Stimulated activated CD4-positive, alpha-beta T cell treated with anti-CD3 and anti-CD28 coated beads, Interleukin-4, amount 100 ng/mL, for 24 hours (primary cell): ENCODE measurements at places on chromosomes 2 and 18.

- peak; percentile 42 for DNase-seq
Measured at GRCh38 chr2:157444641-157445040, 752 bp upstream of the CYTIP start.

GRCh38 chr2:189210250-189211087 is 30.9 kb upstream of the COL5A2 start:
- peak; percentile 13 for DNase-seq

DNA sequence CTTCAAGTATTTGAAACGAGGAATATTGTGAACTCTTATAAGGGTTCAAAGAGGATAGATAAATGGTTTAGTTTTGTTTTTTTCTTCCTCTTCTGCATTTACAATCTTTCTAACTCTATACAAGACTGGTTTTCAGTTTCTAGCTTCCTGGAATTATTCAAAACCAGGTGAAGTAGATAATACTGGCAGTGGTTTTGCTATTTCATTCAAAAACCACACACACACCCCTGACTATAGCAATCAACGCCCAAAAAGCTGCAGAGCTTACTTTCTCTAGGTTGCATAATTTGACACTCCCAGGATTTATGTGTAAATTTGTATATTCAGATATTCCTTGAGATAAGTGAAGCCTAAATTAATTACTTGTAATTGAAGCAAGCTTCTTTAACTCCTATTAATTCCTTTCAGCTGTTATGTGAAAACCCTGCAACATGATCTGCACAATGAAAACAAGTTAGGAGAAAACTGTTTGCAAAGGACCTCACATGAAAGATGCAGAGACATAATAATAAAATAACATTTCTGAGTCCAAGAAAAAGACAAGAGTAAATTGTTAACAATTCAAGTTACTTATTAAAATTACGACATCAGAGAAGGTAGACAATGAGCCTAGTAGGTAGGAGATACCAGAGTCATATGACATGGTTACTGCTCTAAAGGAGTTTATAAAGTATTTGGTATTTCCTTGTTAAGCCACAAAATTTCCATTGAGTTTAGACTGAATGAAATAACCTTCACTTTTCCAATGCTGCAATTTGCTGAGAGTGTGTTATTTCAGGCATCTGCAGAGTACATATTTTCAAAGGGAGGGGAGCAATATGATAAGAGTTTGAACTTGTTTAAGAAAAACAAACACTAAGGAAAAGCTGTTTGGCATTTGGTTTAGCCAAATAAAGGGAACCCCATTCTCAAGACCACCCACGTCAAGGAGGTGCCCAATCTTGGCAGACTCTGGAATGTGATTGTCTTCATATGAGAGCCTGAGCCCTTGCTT is 1.6 kb upstream of the NFE2L2 start:
- DNase-seq = no peak

- no peak for DNase-seq
Measured at GRCh38 chr2:100844514-100844913, 24.6 kb downstream of the NPAS2 start.

DNA sequence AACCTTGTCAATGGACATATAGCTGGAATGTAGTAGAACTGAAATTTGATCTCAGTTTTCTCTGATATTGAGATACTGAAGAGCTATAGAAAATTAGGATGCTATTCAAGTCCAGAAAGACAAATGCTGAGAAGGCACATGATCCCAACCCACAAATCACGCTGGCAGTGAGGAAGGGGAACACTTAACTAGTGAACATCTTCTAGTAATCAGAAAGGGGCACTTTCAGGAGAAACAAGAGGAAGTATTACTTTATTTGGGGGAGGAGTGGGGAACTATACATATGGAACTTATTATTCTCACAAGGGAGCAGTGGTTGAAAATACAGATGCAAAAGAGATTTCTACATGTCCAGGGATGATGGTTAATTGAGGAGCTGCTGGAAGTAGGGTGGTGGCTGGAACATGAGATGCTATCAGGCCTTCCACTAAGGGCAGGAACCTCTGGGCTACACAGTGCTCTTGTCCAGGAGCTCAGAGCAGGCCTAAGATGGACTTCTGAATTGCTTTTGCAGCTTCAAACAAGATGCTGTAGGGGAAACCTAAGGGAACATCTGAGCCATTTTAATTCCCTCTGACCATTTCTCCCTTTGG is 79.3 kb downstream of the TGFA start:
- DNase-seq = no peak

DNA sequence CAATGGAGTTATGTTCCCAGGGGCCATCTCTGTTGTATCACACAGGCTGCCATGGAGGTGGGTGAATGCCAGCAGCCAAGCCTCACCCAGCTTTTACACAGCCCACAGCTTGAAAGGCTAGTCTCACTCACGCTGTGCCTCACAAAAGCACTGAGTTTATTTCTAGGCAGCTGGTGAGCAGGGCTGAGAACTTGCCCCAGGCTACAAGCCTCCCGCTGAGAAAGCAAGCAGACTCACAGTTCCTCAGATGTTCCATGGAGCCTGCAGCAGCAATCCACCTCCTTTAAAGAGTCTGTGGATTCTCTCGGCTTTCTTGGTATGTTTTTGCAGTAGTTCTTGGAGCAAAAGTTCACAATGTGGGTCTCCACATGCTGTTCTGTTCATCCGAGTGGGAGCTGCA is 40.9 kb upstream of the ALKAL2 start:
- no peak for DNase-seq

DNA sequence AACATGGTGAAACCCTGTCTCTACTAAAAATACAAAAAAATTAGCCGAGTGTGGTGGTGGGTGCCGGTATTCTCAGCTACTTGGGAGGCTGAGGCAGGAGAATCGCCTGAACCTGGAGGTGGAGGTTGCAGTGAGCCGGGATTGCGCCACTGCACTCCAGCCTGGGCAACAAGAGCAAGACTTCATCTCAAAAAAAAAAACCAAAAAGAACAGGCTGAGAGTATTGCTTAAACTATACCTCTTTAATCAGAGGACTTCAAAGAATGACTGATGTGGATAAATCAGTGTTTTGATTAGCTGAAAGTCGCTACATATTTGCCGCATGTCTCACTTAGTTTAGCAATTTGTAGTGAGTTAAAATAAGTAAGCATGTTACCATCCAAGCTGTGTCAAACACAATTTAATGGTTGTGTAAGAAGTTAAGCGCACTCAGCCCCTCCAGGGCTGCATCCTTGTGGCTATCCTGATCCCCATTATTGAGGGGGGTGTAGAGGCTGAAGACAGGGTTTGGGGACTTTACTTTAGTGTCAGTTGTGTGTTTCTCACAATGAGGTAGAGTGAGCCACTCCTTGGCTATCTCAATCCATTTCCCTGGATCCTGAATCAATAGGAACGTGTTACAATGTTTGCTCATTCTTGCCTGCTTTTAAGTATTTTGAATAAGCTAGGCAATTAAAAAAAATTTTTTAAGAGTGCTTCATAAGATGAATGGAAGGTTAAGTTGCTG is 11.0 kb upstream of the FARP2 start:
- no peak for DNase-seq

GRCh38 chr2:2699121-2699505 is 368.0 kb upstream of the MYT1L start:
- DNase-seq = no peak

GRCh38 chr2:151056870-151057269 is 204.8 kb downstream of the RBM43 start:
- DNase-seq = no peak

DNA sequence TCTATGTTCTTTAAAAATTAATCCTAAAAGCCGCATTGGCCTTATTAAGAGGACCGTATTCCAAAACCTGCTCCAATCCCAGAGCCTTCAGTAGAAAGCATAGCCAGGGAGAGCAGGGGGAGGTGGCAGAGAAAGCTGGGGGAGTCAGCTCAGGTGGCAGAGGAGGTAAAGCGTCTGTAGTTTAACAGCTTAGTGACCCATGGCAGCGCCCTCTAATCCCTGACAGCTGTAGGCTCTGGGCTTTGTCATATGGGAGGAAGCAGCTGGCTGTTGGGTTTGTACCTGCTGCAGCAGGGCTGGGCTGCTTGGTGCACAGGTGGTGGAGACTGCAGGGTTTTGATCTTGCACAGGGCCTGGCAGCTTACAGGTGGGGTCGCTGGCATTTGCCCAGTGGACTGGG is 50.6 kb downstream of the THNSL2 start:
- no peak for DNase-seq

DNA sequence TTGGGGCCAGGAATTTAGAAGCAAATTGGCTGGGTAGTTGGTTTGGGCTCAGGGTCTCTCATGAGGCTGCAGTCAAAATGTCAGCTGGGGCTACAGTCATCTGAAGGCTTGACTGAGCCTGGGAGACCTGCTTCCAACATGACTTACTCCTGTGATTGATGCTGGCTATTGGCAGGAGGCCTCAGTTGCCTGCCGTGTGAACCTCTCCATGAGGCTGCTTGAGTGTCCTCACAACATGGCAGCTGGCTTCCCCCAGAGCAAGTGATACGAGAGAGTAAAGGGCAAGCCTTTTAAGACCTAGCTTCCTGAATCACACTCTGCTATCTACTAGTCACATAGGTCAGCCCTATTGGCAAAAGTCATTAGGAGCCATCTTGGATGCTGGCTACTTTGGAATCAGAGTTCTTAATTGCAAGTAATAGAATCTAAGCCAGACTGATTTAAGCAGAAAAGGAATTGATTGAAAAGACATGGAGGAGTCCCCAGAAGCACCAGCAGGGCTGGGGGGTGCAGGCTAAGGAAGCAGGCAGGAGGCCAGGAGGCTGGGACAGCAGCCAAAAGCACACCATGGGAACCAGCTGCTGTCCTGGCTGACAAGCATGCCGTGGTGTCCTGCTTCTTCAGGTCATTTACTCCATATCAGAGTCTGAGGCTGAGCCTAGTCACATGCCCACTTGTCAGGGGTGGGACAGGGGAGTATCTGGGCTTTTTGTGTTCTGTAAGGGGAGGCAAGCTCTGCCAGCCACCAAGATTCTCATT is 7.8 kb upstream of the GIGYF2 start:
- DNase-seq = no peak

GRCh38 chr2:40488101-40488601 is 36.3 kb upstream of the SLC8A1 start:
- no peak for DNase-seq
